ENCODE measurements at places on chromosomes 3 and 15.
A peak's percentile ranks its signal among the peaks of the same experiment; 100 is the strongest.

DNA sequence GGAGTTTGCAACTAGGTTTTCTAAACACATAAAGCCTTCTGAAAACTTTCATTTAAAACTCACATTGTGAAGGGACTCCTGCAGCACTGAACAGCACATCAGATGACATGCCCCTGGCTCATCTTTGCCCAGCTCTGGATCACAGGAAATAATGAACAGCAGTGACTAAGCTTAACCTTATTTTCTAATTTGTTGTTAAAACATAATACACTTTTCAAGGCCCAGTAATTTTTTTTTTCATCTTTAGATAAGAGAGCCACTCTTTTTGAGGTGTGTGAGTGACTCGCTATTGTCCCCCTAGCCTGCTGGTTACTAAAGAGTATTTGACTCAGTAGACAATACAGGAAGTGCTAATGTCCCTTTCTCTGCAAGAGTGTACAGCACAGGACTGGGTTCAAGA, 204.0 kb downstream of the OSBPL10 start:
- no peak for DNase-seq

DNA sequence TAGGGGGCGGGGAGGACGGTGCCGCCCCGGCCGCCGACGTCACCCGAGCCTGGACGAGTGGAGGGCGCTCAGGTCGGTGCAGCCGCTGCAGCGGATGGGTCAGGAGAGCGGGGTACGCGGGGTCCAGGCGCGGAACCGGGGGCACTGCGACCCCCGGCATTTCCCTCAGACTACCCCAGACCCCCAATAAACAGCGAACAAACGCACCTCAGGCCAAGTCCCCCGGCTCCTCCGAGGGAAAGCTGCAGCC, 78.9 kb downstream of the IQSEC1 start:
- DNase-seq: no peak

DNA sequence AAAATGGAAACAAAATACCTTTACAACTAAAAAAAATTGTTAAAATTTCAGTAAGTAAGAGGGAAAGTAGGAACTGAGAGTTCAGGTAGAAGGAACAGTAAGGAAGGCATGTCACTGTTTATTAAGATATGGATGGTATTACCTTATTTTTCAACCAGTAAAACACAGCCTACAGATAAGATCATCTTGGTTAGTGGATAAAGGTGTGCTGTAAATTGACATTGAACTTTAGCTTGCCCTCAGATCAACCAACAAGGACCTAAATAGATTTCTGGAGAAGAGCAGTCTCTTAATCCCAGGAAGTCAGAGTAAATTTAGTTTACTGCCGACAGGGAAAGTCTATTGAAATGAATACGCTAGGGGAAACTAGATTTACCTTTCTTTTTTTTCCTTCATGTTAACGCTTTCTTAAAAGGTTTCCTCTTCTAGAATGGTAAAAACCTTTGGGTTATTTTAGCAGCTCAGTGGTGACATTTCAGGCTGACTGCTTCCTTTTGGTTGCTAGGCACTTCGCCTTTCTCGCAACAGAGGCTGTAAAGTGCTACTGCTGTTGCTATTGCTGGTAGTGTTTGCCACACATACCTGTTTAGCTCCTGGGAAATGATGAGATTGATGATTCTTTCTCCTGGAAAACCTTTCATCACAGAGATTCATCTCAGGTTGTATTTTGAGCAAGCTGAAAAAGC, 12.9 kb downstream of the DZIP3 start:
- no peak for DNase-seq

DNA sequence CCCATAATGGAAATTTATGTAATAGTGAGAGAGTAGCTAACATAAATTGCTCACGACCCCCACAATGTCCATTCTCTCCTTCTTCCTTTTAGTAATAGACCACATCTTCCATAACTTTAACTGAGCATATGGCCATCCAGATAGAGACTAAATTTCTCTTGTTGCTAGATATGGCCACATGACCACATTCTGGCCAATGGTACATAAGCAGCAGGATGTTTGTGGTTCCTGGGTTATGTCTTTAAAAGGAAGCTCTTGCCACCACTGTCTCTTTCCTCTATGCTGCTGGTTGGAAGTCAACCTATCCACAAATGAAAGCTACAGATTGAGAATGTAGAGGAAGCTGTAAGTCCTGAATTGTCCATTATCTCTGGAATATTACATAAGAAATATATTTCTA, 59.7 kb upstream of the NPHP3 start:
- no peak for DNase-seq

DNA sequence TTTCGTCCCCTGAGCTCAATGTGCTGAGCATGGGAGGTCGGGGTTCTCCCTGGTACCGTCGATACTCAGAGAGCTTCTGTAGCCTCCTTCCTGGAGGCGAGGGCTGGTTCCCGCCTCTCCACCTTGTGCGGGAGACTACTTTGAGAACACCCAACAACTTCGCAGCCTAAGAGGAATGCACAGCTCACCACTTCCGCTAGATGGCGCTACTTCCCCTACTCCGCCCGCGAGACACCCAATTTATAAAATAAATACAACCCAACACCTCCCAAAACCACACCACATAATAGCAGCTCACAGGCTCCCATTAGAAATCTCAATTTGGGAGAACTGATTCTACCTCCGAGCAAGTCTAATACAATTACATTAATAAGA, 1.2 kb downstream of the RGMA start:
- peak; percentile 30 for DNase-seq

DNA sequence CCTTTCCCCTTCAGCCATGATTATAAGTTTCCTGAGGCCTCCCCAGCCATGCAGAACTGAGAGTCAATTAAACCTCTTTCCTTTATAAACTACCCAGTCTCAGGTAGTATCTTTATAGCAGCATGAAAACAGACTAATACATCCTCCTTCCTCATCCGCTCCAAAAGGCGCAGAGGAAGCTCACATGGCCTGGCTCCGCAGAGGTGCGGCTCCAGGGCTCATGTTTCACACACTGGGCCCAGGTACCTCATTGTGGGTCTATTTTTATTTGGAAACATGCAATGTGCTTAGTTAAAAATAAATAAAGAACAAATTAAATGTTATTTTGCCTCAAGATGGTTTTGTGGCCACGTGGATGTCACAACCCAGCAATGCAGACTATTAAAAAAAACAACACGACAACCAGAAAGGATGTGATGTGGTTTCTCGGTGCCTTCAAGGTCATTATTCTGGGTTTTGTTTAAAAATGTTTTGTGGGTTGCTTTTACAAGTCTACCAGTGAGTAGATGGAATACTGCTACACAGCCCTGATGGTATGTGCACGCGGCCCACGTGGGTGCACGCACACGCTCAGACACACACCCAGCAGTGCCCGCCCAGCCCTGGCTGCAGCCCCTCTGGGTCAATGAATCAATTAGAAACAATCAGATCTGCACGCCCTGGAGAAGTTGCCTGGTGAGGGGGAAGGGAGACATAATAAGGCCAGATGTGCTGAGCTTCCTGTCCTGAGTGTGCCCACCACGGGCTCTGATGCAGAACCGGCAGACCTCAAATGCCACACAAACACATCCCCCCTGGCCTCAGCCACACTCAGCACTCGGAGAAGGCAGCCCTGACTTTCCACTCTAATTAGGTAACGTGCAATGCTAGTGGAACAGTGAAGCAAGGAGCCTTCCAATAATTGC, 140.1 kb downstream of the ADAMTS17 start:
- no peak for DNase-seq

DNA sequence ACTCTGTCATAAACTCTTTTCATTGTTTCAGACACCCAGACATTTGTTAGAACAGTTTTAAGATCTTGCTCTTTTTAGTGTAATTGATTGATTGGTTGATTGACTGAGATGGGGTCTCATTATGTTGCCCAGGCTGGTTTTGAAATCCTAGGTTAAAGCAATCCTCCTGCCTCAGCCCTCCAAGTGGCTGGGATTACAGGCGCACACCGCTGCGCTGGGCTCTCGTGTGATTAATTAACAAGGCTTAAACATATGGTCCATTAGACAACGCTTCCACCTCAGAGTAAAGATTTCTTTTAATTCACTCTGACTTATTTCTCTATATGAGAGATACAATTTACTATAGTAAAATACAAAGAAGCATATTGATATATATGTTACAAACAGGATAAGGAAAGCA, 114.0 kb upstream of the C2CD4B start:
- no peak for DNase-seq

DNA sequence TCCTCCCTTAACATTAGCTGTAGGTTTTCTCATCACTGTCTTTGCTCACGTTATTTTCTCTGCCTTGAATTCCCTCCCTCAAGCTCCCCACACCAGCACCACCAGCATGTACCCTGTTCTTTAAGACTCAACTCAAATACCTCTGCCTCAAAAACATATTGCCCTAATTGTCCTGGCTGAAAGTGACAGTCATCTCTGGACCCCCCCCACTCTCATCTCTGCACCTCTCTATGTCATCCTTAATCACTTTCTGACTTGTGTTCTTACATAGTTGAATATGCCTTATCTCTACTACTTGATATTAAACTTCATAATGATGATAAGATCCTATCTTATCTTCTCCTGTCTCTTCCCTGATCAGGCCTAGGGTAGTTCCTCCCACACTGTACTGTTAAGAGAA, 345.2 kb upstream of the TPRG1 start:
- DNase-seq: no peak

DNA sequence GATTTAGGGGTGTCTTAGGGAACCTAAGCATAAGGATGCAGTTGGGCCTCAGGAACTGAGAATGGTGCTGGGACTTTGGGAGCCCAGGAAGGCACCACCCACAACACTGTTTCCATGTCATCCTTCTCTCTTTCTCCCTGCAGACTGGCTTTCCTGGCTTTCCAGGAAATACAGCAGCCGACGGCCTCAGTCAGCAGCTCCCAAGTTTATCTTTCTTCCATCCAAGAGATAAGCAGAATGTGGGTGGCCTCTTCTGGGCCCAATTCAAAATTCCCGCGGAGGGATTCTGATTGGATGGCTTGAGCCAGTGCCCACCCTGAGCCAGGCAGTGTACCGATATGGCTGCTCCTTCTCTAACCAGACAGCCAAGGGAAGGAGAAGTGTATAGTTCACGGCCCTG, 4.5 kb upstream of the CLN6 start:
- no peak for DNase-seq

GRCh38 chr3:187628169-187628568, 42.0 kb downstream of the SST start:
- no peak for DNase-seq

DNA sequence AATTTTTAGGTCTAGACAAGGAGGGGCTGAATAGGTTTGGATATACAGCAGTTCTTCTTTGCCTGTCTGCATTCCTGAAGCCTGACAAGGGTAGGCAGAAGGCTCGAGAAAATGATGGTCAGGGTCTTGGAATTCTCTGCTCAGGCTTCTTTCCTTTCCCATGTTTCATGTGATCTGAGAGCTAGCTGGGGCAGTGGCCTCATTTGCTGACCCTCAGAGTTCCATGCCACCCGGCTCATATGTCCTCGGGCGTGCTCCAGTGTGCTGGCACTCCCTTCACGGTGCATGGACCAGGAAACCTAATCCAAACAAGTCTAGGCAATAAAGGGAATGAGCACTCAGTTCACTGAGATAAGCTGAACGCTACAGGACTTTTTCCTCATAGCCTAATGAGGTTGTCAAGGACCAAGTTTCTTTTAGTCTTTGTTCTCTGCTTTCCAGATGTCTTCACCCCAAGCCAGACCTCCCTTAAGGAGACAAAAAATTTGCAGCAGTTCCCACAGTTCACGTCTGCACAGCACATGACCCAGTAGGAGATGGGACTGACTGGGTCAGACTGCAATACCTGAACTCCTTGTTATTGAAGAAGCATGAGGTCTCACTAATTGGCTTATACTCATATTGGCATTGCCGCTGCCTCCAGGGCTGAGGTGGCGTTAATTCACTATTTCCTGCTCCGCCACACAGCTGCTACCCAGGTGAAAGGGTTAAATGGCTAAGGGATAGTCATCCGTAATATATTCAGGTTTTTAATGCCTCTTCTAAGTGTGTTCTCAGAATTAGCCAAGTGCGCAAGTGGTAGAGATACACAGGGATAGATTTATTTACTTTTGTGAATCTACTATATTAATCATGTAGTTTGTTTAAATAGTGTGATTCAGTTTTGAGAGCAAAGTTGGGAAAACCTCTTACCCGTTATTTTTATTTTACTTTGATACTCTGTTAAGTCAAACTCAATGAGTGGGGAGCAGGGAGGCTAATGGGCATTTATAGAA, 15.3 kb upstream of the RTP4 start:
- no peak for DNase-seq

DNA sequence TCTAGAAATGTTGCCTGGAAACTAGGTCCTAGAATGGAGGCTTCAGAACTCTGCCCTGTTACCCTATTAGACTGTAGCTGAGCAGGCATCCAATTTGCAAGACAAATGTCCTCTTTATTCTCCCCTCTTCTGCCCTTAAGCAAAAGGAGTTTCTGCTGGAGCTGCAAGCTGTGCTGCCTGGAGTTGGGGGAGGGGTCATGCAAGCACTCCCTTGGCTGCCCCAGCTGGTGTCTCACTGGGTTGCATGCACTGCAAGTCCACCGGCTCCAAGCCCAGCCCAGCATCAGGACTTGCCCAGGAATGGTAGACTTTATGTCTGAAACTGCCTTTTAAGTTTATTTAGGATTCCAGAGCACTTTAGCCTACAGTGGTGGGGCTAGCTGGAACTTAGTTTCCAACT, 15.7 kb upstream of the RBP2 start:
- no peak for DNase-seq

GRCh38 chr15:35496585-35496984, 49.4 kb downstream of the DPH6 start:
- DNase-seq: no peak

DNA sequence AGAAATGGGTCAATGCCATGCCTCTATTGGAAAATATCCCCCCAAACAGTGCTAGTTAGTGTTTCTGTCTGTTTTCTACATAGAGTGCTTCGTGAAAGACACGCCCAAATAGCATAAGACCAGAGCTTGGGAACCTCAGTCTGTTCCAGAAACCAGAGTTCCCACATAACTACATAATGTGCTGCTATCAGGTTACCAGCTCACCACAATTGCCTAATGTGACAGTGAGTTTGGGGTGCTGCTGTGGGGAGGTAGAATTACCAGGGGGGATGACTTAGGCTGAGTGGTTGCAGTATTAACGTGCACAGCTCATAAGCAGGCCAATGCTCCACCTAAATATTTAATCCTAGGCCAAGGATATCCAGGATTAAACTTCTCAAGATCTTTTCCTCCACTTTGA, 39.2 kb downstream of the DUT start:
- no peak for DNase-seq

GRCh38 chr15:79844221-79844620, 52.6 kb downstream of the MTHFS start:
- no peak for DNase-seq

- no peak for DNase-seq
Measured at GRCh38 chr3:26560081-26560480, 62.5 kb upstream of the LRRC3B start.

DNA sequence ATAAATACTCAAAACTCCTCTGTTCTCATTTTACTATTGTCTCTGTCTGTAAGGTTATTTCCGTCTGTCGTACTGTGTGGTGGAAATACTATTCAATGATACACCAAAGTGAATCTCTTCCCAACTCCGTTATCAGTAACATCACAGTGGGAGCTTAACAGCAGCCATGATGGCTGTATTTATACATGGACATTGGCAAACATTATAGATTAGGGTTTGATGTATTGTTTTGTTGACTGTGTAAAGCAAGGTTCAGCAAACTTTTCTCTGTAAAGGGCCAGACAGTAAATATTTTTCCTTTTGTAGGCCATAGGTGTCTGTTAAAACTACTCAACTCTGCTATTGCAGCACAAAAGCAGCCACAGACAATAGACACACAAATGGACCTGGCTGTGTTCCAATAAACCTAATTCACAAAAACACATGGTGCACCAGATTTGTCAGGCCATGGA, 23.2 kb downstream of the LIPC start:
- DNase-seq: peak; percentile 36
